ENCODE measurements at places on chromosomes 4 and X.

DNA sequence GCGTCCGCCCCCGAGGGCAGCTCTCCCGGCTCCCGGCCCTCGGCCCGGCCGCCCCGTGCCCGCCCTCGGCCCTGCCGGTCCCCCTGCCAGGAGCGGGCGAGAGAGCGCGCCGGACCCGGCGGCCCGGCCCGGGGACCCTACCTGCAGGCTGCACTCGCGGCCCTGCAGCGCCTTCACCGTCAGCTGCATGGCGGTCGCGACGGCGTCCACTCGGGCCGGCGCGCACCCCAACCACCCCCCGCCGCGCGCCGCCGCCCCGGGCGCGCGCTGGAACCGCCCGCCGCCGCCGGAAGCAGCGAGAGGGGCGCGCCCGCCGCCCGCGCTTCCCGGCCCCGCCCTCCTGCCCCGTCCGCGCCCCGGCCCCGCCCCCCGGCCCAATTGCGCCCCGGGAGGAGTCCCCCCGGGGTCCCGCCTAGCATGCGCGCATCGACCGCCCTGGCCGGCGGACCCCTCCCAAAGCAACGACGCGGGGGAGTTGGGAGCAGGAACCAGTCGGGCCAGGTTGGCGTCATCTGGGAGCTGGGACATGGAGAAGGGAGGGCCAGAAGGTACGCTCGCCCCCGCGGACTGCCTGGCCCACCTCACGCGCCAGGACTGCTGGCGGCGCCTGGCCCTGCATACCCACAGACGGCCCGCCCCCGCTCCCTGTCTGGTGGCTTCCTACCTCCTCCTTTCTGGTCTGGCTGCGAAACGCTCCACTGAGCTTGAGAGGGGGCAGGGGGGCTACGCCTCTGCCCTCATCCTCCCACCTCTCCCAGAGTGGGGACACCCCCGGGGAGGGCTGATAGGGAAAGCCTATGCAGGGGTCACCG lies at the start of gene UBL4A:
UBL4A (minus strand) TSS at position 220 of the 812 bp plus-strand sequence; CDS start at position 189, 31 bp downstream.
- DNase-seq = no peak

DNA sequence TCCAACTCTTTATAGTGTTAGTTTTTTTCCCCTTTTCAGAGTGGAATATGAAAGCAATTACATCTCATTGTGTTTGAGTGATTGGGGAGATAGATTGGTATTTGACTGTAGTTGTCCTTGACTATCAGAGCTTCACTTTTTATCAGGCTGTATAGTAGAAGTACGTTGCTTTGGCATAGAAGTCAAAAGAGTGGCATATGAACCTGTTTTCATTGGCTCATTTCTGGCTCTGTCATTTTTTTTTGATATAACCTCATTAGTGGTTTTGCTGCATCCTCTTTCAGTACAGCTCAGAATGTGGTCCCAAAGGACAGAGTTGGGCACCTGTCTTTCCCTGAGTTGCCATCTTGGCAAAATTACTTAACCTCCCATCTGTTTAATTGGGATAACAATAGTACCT lies 1.4 kb downstream of the TMA16 start:
- no peak for DNase-seq

DNA sequence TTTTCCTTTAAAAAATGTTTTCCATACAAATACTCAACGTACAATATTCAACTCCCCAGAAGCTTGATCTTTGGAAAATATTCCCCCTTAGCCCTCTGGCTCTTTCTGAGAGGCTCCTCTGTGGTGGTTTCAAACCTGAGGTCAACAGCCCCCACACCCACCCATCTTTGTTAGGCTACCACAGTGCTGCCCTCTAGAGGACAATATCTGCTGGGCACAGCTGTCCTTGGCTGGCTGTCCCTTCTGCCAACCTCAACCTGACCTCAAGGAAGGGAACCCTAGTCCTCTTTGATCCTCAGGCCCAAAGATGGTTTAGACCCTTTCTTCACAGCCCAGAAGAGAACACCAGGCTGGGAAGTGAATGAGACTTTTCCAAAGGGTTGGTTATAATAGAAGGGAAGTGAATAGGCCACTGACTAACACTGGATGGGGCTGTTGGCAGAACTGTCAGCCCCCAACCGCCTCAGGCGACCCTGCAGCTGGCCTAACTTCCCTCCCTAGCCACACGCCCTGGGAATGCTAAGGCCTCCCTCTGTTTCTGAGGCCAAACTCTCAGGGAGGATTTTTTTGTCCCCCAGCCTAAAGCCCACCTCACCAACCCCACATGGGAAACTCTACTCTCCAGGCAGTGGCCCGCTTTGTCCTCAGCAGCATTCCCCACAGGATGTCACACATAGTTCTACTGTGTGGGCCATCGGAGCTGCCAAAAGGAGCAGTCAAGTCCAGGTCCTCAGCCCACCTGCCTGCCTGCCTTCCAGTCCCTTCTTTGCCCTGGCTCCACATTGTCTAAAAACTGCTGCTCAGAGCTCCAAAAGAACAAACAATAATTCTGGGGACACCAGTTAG lies 34.3 kb downstream of the NYX start:
- DNase-seq = no peak

- DNase-seq = no peak
Measured at GRCh38 chr4:84719115-84719514, 136.2 kb downstream of the CDS1 start.

DNA sequence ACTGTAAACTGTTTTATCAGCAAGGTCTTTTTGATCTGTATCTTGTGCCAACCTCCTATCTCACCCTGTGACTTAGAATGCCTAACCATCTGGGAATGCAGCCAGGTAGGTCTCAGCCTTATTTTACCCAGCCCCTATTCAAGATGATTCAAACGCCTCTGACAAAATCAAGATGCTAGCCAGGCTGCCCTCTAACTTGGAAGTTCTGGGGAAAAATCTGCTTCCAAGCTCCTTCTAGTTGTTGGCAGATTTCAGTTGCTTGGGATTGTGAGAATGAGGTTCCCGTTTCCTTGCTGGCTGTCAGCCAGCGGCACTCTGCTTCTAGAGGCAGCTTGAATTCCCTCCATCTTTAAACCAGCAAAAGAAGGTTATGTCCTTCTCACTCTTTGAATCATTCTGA lies 34.7 kb downstream of the LUZP4 start:
- no peak for DNase-seq

DNA sequence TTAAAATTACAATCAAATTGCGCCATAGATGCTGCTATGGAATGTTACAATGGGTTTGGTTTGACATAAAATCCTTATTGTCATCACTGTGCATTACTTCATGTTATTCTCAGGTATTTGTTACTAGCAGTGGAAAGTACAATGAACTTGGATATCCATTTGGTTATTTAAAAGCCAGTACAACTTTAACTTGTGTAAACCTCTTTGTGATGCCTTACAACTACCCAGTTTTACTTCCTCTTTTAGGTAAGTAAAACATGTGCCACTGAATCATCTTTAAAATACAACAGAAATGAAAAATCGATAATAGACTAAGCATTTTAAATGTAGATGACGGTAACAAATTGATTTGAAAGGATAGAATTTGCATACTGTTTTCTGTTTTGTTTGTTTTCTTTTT lies 35.6 kb downstream of the INTS6L start:
- DNase-seq = no peak

DNA sequence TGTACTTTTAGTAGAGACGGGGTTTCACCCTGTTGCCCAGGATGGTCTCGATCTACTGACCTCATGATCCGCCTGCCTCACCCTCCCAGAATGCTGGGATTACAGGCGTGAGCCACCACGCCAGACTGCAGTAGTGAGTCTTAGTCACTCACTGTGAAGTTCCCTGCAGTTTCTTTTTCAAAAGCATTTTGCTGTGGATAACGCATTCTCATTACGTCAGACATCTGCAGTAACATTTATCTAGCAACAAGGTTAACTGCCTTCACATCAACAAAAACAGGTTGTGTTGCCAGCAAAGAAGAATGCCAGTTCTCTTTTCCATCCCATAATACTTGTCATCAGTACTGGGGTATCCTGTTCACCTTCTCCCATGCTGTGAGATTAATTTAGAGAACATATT lies 164.6 kb downstream of the DHRSX start:
- no peak for DNase-seq

- DNase-seq = no peak
Measured at GRCh38 chrX:39869846-39870601, 227.7 kb downstream of the BCOR start.

GRCh38 chrX:127030016-127030748 lies 210.7 kb downstream of the PRR32 start:
- DNase-seq = no peak

DNA sequence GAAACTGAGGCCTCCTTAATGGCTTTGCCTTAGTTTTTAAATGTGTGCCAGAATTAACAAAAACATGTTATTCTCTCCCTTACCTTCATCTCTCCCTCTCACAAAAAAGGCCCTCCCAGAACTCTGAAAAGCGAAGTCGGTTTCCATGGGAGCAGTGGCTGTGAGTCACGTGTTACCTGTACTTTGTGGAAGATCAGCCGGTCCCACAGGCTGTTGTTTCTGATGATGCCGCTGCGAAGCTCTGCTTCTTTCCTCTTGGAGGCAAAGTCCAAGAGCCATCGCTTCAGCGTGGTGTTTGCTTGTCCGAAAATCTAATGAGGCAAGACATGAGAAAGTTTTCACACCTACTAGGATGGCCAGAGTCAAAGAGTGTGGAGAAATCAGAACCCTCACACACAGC lies 32.5 kb upstream of the CENPU start:
- DNase-seq = no peak

GRCh38 chr4:76952071-76952470 lies 2.5 kb downstream of the SEPTIN11 start:
- no peak for DNase-seq

DNA sequence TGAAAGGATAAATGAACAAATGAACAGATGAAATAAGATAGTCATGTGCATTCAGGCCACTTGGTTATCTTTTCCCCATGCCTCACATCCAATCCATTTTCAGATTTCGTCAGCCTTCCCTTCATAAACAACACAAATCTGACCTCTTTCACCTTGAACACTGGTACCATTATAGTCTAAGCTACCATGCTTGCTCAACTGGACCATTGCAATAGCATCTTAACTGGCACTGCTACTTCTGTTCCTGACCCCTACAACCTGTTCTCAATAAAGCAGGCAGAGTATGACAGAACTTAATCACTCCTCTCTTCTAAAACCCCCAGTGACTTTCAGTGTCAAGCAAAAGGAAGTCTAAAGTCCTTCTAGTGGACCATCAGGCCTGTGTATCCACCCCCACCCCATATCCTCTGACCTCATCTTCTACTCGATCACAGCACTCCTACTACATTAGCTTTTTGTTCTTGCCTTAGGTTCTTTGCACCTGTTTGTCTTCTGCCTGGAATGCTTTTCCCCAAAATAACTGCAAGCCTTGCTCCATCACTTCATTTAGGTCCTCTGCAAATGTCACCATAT lies 40.7 kb downstream of the LARP7 start:
- DNase-seq = no peak

GRCh38 chr4:159496248-159496647 lies 393.4 kb downstream of the RAPGEF2 start:
- DNase-seq = no peak

GRCh38 chr4:147408189-147408588 lies 72.7 kb upstream of the EDNRA start:
- no peak for DNase-seq

DNA sequence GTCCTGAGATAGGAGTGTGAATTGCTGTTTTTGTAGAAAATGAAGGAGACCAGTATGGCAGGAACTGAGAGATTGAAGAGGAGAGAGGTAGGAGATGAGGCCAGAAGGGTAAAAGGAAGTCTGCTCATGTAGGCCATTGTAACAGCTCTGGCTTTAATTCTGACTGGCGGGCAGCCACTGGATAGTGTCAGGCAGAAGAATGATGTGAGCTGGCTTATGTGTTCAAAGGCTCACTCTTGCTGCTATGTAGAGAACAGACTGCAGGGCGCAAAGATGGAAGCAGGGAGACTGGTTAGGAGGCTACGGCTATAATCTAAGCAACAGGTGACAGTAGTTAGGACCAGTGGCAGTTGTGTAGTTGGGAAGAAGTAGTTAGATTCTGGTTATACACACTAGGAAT lies 160.2 kb upstream of the FGF13 start:
- DNase-seq = no peak

Measured in vagina (tissue), 2 donors.